Occipital lobe (tissue), 3 donors: ENCODE measurements at places on chromosomes 1 and 21. TPM values are rescaled to one million over a fixed set of nuclear protein-coding genes. Genes with fewer than 3 reads are reported as not detected.

The TNFSF4 gene
- 1.6 TPM for total RNA-seq

The SH2D5 gene
- total RNA-seq = 0.62 TPM

The TRABD2B gene
- total RNA-seq = under 0.01 TPM

The ADARB1 gene
- 17.0 TPM for total RNA-seq

The MSH4 gene
- 1.6 TPM for total RNA-seq

The CRYAA gene
- not detected for total RNA-seq

The GPR153 gene
- 25.3 TPM for total RNA-seq

The ASTN1 gene
- 67.4 TPM for total RNA-seq

The OMA1 gene
- 36.7 TPM for total RNA-seq

The SPRR2B gene
- total RNA-seq = not detected

The COL16A1 gene
- total RNA-seq = 5.8 TPM

The ITLN2 gene
- total RNA-seq = not detected

The EXTL1 gene
- 2.3 TPM for total RNA-seq

The CFAP45 gene
- 0.47 TPM for total RNA-seq

The TARBP1 gene
- total RNA-seq = 90.6 TPM

The FUBP1 gene
- 408 TPM for total RNA-seq

The TFF2 gene
- not detected for total RNA-seq

The AMY1B gene
- total RNA-seq = not detected

The KRTAP19-3 gene
- total RNA-seq = not detected
